RWPE2 (cell line): ENCODE measurements at places on chromosomes 2 and 18.

DNA sequence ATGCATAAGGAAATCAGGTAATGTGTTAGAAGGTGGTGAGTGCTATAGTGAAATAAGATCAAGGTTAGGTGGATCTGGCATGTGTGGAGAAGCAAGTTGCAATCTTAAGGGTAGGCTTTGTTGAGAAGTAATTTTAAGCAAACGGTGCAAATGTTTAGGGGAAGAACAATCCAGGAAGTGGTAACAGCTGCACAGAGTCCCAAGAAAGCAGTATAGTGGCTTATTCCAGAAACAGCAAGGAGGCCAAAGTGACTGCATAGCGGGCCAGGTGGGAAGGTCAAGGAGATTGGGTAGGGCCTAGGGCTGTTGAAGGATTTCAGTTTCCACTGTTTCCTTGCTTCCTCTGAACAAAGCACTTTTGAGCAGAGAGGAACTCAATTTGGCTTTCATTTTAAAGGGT is 30.0 kb upstream of the RAB1A start:
- DNase-seq = no peak

DNA sequence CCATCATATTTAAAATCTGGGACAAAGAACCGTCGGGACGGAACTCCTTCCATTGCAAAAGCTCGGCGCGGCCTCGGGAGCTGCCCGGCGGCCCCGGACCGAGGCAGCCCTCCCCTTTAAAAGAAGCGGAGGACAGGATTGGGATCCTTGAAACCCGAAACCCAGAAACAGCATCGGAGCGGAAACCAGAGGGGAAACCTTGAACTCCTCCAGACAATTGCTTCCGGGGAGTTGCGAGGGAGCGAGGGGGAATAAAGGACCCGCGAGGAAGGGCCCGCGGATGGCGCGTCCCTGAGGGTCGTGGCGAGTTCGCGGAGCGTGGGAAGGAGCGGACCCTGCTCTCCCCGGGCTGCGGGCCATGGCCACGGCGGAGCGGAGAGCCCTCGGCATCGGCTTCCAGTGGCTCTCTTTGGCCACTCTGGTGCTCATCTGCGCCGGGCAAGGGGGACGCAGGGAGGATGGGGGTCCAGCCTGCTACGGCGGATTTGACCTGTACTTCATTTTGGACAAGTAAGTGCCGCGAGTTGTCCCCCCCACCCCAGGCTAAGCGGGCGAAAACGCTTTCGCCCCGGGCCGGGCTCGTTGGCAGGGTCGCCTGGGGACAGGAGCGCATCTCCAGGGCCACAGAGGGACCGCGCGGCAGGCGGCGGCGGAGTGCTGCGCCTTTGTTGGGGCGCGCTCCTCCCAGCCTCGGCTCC is at the start of gene ANTXR1:
Gene ANTXR1 (plus strand): TSS at position 38 of the 698 bp plus-strand sequence. CDS start 321 bp downstream, at position 359.
- DNase-seq = no peak

DNA sequence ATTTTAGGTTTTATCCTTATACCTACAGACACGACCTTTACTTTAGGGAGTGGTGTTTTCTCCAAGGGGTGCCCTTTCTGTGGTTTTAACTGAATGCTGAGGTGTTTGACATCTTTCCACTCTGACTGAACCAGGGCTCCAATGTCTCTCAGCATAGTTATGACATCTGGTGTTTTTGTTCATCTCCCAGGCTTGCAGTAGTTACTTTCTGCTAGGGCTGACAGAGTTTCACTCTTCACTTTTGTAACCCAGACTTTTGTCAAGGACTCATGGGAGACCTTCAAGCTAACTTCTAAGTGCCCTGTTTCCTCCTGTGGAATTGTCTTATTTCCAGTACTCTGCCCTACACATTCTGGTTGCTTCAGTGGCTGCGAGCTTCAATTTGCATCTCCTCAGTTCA is 103.1 kb downstream of the CCDC85A start:
- no peak for DNase-seq

GRCh38 chr2:164967781-164968228 is 12.5 kb upstream of the SLC38A11 start:
- DNase-seq = peak; percentile 71

- no peak for DNase-seq
Measured at GRCh38 chr2:106338043-106338442, 130.2 kb downstream of the RGPD3 start.
